Activated CD4-positive, alpha-beta T cell treated with anti-CD3 and anti-CD28 coated beads, Interleukin-10, Interleukin-2, amounts not matched to agents 100 ng/mL and 50 ng/mL, durations not matched to agents 16 hours and 8 hours (primary cell): ENCODE measurements at places on chromosomes 6 and 20.

- DNase-seq = no peak
Measured at GRCh38 chr6:10205892-10206291, 209.0 kb downstream of the TFAP2A start.

DNA sequence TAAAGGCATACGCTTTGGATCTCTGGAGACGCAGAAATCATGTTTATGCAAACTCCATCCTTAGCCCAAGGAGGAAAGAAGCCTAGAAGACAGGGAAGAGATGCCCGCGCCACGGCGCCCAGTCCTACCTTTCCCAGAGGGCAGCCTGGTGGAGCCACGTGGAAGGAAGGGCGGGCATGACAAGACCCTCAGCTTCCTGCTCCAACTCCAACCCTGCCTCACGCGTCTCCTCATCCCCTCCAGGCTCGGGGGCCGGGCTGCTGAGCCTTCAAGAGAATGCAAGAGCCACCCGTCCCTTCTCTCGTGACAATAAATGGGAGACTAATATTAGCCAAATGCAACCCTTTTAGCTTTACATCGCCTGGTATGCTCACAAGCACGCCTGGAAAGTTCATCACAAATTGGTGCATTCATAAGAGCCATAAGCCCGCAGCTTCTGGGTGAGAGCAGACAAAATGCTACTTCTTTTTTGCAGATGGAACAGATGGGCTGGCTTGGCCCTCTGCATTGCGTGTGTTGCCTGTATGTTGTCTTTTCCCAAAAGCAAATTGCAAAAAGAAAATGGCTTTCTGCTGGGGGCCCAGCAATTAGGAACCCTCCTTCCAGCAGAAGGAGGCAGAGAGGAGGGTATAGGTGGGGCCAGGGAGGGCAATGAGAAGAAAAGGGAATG lies 8.2 kb upstream of the NTSR1 start:
- DNase-seq = no peak

DNA sequence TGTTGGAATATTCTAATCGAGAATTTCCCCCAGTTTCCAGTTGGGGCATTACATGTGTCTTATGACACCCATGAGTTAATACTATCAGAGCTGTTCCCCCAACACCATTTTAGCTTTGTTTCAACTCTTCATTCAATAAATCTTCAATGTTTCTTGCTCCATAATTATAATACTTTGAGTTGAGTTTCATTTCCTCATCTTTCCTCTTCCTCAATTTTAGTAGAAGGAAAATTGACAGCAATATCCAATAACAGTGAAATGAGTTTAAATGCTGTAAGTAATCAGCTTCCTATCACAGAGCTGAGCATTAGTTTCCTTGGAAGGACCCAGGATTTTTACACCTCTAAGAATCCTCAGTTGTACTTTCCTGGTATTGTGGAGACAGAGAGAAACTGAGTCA lies 1.0 kb upstream of the STMND1 start:
- DNase-seq = no peak

DNA sequence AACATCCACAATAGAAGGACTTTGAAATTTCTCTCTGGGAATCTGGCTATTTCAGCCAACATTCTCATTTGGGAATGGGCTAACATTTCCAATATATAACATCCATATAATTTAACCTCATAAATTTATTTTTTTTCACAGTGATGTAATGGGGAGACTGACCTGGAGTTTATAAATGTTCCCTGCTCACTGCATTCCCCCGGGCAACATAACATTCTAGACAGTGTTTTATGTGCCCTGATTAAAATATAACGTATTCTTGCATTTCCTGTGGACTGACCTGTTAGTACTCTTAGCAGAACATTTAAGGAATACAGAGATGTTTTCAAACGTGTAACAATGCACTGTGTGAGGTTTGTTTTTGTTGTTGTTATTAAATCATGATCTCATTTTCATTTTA lies 20.9 kb downstream of the TSHZ2 start:
- DNase-seq = no peak

DNA sequence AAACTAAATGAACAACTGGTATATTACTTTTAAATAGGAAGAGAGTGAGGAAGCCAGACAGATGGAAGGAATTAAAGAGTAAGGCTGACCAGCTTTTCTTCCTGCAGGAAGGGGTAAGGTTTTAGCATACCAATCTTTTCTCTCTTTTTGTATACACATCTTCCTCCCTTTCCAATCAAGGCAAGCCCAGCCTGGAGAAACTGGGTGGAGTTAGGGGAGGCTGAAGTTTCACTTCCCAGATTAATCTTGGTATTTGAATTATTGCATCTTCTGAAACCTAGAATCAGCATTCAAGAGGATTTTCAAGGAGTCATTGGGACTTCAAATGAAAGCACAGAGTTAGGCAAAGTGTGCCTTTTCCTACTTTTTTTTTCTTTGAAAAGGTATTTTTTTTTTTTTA lies 33.1 kb downstream of the TMEM14A start:
- DNase-seq = no peak

DNA sequence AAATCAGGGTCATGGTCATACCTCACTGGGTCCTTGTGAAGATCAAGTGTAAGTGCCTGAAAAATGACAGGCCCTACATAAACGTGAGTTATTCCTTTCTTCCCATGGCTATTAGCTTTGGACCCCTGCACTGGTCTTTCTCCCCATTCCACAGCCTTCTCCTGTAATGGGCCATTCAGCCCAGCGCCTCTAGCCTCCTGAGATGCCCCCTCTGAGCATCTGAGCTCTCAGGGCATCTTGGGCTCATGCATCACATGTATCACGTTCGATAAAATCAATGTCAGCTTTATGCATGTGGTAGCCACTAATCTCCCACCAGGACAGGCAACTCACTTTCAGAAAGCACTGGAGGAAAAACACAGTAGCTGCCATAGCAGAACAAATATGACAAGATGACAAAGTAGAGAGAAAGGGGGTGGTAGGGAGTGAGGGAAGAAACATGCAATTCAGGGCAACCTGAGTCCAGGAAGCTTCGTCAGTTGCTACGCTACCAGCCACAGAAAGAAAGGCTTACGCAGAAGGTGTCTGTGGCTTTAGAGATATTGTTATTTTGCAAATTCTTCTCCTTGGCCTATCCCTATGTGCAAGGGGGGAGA lies 498.8 kb downstream of the PTPRT start:
- DNase-seq = no peak

- no peak for DNase-seq
Measured at GRCh38 chr6:30974490-30975252, 8.8 kb upstream of the MUC21 start.

DNA sequence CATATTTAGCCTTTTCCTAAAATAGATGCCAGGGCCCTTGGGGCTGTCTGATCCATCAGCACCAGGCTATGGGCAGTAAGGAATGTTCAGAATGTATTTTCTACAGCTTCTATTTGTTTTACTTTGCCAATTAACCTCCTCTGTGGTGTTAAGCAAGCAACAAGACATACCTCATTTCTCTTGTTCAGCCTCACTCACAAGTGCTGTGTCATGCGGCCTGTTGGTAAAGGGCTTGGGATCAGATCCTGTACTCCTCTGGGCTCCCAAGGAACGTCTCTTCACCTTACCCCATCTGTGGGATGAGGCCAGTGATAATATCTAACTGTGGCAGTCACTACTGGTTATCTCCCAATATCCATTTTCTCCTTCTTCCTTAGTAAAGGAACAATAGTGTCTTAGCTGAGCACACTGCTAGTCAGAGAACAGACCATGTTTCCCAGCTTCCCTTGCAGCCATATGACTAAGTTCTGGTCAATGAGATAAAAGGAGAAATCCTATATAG lies 7.0 kb upstream of the DSTN start:
- DNase-seq = no peak

DNA sequence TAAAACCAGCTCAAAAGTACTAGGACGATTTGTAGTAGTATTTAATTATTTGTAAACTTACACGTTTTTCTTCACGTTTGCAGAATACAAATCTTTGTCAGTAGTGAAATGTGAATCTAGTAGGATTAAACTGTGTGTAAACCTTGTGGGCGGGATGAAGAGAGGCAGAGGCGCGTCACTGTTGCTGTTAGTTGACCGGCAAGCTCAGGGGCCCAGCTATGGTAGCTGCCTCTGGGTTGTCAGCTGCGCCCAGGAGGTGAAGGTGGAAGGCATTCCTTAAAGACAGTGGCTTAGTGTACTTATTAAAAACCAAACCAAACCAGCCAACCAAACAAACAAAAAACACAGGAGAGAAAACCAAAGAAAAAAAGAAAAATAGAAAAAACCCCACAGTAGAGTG lies 69.6 kb downstream of the IGF2R start:
- DNase-seq = no peak

DNA sequence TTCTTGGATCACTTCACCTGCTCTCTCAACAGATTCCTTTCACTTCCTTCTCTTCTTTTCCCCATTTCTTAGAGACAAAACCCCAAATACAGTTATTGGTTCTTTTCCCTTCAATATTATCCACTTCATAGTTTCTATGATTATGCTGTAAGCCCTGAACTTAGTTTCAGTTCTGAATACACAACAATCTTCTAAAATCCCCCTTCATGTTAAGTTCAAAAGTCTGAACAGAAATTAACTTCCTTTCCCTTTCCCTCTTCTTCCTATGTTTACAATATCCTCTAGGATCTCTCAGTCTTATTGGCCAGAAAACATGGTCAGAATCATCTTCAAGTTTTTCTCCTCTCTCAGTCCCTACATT lies 57.7 kb downstream of the OGFRL1 start:
- DNase-seq = no peak

DNA sequence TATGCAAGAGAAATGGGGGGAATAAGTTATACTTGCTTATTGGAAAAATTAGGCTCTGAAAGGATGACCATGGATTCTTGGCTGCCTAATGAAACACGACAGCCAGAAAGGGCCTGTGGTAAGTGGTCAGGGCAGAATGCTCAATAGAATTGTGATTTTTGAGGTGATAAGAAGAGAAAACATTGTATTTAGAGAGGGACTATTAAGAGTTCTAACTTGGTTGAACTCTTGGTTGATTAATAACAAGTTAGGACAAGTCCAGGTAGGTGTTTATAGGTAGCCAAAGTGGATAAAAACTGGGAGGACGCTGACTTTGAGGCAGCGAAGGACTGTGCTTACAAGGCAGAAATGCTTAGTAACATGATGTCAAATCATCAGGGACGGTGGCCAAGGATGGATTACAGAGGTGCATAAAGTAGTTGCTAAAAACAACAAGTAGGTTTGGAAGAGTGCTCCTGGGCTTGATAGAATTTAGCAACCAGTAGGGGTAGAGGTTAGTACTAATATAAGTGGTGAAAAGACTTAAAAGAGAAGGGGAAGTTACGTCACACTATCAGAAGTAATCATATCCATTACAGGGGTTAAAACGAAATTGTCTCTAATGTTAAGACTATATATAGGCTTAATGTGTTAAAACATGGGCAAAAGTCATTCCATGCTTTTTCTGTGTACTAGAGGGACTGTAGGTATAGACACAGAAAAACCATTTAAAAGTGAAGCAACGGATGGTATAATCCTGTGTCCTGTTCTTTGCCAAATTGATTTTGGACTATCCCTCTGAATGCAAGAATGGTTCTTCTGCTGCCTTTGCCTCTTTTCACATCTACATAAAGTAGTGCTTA lies 98.6 kb downstream of the EYA4 start:
- no peak for DNase-seq

GRCh38 chr6:42279144-42279781 lies 61.6 kb upstream of the MRPS10 start:
- DNase-seq = peak; percentile 42

GRCh38 chr6:169386411-169387057 lies 132.9 kb upstream of the THBS2 start:
- DNase-seq = no peak

DNA sequence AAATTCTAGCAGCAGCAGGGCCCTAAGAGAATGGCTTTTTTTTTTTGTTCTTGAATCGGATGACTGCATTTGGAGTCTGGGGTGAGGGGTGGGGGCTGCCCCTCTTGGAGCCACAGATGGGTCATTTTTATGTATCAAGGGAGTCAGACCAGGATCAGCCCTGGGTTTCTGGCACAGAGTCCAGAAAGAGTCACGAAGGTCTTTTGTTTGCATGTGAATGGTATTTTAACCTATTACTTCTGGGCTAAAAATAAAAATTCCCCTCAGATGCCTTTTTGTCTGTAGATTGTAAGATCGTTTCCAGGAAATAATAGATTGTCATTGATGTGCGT lies 72.5 kb downstream of the PHACTR3 start:
- DNase-seq = no peak

DNA sequence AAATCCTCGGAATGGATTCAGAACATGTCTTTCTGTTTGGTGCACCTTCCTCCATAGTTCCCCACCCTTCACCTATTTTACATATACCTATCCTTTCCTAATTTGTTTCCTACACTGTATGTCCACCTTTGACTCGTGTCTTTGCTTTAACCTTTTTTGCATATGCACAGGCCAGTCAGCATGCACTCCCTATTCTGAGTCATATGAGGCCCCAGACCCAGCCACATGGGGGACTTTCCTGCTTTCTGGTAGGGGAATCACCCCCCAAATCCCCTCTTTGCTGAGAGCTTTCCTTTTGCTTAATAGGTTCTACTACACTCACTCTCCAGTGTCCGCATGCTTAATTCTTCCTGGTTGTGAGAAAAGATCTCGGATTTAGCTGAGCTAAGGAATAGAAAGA lies 393.8 kb upstream of the IMPG1 start:
- DNase-seq = no peak

DNA sequence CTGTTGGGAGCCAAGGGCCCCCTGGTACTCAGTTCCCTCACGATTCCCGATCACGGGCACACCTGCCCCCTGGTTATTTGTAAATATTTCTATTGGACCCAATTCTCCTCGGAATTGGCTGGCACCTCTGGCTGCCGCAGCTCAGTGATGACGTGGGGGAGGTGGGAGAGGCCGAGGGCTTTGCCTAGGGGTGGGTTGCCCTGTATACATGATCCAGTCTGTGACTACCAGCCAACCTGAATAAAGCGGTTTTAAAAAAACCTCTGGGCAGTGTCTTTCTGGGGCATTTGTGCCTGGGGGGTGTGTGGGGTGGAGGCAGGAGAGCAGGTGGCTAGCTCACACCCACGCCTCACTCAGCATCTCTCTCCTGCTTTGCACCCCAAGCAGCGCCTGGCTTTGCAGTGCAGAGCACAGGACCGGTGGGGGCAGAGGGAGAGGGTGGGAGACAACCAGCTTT lies 42.2 kb downstream of the VSTM2L start:
- DNase-seq = no peak

GRCh38 chr6:34181908-34182307 lies 36.0 kb upstream of the GRM4 start:
- no peak for DNase-seq

GRCh38 chr20:11522366-11522741 lies 395.3 kb upstream of the BTBD3 start:
- DNase-seq = no peak

GRCh38 chr20:58237318-58238132 lies 9.1 kb upstream of the ANKRD60 start:
- no peak for DNase-seq

- DNase-seq = no peak
Measured at GRCh38 chr6:19337101-19337500, 500.1 kb upstream of the ID4 start.

DNA sequence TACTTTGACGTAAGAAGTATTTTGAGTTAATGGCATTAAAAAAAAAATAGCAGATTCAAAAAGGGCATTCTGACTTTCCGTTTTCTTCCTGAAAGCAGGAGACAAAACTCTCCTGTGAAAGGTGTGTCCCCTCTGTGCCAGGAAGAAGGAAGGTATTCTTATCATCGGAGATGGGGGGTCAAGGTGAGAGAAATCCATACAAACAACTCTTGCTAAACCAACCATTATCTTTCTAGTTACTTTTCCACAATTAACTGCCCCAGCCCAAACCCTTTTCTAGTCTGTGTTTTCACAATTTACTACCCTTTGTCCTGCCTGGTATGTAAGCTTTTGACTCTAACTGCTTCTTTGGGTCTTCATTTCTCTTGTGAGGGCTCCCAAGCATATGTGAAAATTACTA lies 717.3 kb downstream of the EPM2A start:
- DNase-seq = no peak

- no peak for DNase-seq
Measured at GRCh38 chr6:875012-875411, 182.1 kb upstream of the EXOC2 start.
